Neural progenitor cell (in vitro differentiated cells): ENCODE measurements at places on chromosomes 1 and 21. TPM values are rescaled to one million over a fixed set of nuclear protein-coding genes. Genes with fewer than 3 reads are reported as not detected.

DNA sequence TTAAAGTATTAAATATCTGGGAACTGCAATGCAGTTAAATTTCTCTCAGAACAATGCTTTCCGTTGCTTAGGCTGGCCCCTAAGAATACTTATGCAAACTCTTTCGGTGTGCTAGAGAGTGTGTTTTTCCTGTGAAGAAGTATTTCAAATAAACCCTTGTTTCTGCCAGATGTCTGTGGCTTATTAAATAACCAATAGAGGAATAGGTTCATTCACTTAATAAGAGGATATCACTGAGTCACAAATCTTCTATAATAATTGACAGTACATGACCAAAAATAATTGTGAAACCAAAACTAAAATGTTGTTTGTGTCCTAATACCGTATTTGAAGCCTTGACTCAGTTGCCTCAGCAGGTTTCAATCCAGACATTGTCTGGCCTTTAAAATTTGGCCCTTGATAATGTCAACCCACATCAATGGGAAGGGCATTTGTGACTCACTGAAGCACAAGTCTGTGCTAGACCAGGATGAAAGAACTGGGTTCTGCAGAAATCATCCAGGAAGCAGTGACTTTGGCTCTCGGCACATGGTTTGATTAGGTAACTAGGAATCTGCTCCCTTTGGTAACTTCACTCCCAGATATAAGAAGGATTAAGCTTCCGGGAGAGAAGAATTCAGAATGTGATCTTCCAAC, 104.2 kb upstream of the BARHL2 start:
- DNase-seq: no peak

GRCh38 chr1:206836111-206836510, 29.3 kb upstream of the IL20 start:
- DNase-seq: no peak

DNA sequence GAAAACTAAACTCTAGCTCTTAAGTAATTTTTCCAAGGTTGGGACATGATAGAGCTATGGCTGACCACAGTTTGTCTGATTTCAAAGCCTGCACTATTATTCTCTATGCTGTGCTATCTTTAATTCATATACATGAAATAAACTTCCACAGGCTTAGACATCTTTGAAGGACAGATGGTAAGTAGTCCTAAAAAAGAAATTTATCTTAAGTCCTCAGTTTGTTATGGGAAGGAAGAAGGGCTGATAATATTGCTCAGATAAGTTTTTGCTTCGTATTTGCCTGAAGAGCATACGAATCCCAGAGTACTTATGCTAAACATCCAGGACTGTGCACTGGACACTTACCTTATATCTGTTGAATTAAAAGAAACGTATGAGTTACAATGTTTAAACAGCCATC, 39.6 kb downstream of the VCAM1 start:
- DNase-seq: no peak

- DNase-seq: peak; percentile 91
Measured at GRCh38 chr1:161726473-161727255, 5.3 kb downstream of the FCRLB start.

CFAP107 gene
- total RNA-seq: not detected in 2 replicates

DNA sequence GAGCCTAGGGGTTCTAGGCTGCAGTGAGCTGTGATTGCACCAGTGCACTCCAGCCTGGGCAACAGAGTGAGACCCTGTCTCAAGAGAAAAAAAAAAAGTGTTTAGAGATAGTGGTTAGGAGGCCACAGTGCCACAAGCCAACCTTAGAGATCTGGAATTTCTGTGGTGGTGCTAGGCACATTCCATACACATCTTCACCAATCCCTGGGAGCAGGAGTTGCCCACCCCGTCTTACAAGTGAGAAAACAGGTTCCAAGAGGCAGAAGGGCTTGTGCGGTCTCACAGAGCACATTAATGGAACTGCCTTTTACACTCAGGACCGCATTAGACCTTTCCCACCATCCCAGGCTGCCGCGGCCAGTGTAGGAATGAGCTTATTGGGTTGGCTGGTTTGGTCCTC, 93.2 kb downstream of the EPHB2 start:
- DNase-seq: no peak

GRCh38 chr1:117098287-117098890, 23.2 kb downstream of the TRIM45 start:
- DNase-seq: no peak

- DNase-seq: no peak
Measured at GRCh38 chr1:119537966-119538365, 31.0 kb downstream of the HSD3B1 start.

DNA sequence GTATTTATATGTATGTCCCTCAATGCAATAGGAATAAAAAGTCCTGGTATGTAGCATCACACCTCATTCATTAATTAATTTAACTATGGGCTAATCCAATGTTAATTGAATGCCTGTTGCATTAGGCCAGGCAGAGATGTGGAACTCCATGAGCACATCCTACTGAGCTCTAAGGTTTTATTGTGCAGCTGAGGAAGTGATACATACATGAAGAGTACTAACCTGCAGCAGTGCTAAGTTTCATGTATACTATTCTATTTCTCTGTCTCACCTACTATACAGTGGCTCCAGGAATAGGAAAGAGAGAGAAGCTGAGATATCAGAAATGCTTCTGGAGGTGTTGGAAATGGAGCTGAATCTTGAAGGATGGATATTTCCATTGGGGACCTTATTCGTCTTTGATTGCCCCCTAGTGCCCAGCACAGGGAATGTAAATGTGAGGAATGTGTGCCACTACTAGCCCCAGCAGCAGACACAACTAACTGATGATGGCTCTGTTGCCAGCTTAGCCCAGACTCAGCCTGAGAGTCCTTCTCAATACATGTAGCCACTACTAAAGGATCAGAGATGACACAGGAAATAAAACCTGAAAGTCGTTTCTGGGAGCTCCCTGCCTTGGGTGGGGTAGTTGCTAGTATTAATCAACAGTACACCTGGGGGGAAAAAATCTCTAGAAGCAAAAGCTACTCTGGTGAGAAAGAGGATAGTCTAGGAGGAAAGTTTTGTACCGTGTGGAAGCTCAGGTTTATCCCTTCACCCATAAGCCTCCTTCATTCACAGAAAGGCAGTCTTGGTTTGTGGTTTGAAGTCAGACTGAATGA, 173.3 kb upstream of the FOXD3 start:
- peak; percentile 72 for DNase-seq

LCE3C gene
- not detected in 2 replicates for total RNA-seq

DNA sequence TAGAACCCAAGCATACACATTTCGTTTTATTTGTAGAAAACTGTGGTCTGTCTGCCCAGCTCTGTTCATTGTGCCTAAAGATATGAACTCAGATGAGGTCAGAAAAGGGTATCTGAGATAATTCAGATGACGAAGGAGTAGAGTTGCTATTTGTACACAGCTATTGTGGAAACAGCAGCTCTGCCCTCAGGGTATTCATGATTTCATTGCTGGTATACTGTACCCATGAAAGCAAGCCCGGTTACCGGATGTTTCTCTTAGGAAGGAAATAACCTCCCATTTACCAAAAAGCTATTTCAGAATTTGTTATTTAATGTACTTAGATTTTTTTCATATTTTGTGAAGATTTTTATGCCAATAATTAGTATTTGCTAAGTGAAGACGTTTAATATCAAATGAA, 37.8 kb downstream of the SMAP2 start:
- DNase-seq: no peak

WNT3A gene
- 0.12 TPM in 1 of 2 replicates, not detected in the other for total RNA-seq

DNA sequence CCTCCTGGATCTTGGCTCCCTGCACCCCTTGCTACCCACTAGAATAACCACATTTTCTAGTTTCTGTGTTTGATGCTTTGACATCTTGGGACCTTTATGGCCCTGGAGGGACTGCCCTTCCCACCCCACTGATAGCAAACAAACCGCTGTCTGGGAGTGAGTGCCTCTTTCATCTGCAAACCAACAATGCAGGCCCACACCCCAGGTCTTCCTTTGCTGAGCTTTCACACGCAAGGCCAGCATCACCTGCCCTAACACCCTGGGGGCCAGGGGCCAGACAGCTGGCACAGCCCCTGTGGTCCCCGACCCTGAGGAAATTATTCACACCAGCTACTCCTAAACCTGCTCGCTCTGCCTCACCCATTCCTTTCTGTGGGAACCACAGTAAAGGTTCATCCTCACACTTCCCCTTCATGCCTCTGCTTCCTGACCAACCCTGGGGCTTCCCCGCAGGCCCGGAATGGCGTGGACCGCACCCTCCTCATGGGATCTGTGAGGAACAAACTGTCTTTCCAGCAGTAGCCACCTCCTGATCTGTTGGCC, 15.4 kb downstream of the SLC2A7 start:
- no peak for DNase-seq

RGS7 gene
- total RNA-seq: 0.06 TPM in 1 of 2 replicates, not detected in the other

FBXO2 gene
- total RNA-seq: 0.56 and 7.3 TPM in 2 replicates

RGS4 gene
- total RNA-seq: 0.43 and 0.77 TPM in 2 replicates

GRCh38 chr1:93288558-93288957, 57.1 kb upstream of the DR1 start:
- DNase-seq: no peak

C8B gene
- not detected in 2 replicates for total RNA-seq

GRCh38 chr1:107276247-107276646, 135.4 kb downstream of the NTNG1 start:
- DNase-seq: no peak

DNA sequence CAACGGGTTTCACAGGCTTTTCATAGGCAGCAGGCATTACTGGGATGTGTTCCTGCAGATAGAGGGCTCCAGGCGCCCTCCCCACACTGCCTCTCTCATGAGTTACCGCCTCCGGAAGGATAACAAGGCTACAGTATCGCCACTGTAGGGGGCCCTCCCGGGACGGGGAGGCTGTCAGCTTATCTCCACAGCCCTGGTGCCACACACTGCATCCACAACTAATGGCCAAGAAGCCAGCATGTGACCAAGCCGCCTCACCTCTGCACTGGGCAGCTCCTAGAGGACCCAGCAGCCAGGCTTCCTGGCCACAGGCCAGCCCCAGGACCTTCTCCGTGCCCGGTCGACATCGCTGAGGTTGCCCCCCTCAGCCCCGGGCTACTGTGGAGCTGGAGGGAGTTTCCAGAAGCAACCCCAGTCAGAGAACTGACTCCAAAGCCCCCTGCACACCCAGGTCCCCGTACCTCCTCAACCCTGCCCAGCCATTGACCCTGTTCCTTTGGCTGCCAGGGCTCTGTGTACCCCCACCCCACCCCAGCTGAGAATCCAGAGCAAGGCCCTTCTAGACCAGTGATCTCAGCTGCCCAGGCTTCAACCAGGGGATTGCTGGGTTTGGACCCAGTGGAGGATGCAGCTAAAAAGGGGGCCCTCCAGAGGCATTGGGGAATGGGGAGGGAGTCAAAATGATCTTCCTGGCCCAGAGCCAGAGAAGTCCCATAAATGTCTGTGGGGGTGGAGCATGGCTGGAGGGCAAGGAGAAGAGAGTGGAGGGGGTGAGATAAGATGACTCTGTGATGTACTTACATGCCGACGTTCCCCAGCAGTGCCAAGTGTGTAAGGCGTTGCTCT, 45.0 kb downstream of the NEK2 start:
- DNase-seq: peak; percentile 36

DNA sequence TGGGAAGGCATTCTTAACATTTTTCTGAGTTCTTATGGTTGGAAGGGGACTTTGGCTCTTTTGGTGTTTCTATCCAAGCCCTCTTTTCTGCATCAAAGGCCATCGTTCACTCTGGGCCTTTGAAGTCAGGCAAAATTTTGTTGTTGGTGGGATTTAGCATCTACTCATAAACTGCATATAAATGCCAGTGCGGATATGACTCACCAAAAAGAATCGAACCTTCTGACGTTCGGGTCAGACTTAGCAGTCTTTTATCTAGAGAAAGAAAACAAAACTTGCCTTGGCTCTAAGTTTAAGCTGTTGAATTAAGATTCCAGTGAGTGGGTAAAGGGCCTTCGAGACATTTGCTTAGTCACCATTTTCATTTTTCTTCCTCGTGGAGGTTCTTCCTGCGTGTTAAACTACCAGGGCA, 51.4 kb downstream of the EVA1C start:
- no peak for DNase-seq

GRCh38 chr1:99264201-99265021, at the start of gene PLPPR4:
PLPPR4 (plus strand) TSS chr1:99264492; CDS start chr1:99264594, 102 bp downstream.
- DNase-seq: peak; percentile 87

GRCh38 chr1:47783638-47784496, 213.3 kb downstream of the TRABD2B start:
- DNase-seq: no peak

- no peak for DNase-seq
Measured at GRCh38 chr1:159079525-159079924, 3.0 kb upstream of the AIM2 start.
